ENCODE measurements at places on chromosomes 11 and 22.
A peak's percentile ranks its signal among the peaks of the same experiment; 100 is the strongest.

GRCh38 chr11:123180166-123180565 is 14.9 kb downstream of the CLMP start:
- DNase-seq = no peak

- no peak for DNase-seq
These were observed 17.0 kb upstream of the KCNJ11 start for GRCh38 chr11:17405232-17406005.

DNA sequence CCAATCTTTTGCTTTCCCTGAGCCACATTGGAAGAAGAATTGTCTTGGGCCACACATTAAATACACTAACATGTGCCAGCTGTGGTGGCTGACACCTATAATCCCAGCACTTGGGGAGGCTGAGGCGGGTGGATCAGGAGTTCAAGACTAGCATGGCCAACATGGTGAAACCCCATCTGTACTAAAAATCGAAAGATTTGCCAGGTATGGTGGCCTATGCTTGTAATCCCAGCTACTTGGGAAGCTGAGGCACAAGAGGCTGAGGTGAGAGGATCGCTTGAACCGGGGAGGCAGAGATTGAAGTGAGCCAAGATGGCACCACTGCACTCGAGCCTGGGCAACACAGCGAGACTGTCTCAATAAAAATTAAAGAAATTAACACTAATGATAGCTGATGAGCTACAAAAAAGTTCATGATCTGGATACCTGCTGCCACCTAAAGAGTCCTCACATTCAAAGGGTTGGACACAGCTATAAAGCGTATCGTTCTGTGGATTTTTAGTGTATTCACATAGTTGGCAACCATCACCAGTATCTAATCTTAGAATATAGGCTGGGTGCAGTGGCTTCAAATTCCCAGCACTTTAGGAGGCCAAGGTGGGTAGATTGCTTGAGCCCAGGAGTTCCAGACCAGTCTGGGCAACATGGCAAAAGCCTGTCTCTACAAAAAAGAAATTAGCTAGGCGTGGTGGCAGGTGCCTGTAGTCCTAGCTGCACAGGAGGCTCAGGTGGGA is 3.4 kb upstream of the LDHC start:
- no peak for DNase-seq

DNA sequence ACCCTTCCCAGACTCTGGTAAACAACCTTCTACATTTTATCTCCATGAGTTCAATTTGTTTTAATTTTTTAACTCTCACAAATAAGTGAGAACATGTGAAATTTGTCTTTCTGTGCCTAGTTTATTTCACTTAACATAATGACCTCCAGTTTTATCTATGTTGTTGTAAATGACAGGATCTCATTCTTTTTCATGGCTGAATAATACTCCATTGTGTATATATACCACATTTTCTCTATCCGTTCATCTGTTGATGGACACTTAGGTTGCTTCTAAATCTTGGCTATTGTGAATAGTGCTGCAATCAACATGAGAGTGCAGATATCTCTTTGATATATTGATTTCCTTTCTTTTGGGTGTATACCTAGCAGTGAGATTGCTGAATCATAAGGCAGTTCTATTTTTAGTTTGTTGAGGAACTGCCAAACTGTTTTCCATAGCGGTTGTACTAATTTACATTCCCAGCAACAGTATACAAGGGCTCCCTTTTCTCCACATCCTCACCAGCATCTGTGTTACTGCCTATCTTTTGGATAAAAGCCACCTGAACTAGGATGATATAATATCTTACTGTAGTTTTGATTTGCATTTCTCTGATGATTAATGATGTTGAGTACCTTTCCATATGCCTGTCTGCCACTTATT is 93.9 kb downstream of the ATG16L2 start:
- no peak for DNase-seq

DNA sequence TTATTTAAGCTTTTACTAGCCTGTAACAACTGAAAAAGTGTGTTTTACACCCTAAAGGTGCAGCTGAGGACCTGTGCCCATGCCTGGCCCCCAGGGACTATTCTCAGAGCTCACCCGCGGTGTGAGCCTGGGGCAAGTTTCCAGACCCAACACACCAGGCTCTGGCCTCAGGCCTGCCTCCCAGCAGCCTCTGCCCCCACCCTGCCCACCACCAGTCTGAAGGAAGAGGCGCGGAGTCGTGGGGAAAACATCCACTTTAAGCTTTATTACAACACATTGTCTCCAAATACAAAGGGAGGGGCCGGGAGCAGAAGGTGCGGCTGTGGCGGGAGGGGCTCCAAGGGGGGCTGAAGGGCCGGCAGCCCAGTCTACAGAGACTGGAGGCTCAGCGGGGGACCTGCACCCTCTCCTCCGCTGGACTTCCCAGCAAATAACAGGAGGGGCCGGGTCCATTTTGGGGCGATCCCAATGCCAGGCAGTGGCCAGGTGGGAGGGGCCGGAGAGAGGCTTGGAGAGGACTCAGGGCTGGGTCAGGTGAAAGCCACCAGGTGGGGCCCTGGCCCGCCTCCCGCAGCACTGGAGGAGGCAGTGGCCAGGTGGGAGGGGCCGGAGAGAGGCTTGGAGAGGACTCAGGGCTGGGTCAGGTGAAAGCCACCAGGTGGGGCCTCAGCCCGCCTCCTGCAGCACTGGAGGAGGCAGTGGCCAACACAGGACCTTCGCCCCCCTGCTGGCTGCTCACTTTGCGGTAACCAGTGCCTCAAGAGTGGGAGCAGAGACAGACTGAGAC is 18.1 kb downstream of the DUSP8 start:
- DNase-seq = no peak

- no peak for DNase-seq
These were observed 752.3 kb downstream of the OPCML start for GRCh38 chr11:132780046-132780445.

DNA sequence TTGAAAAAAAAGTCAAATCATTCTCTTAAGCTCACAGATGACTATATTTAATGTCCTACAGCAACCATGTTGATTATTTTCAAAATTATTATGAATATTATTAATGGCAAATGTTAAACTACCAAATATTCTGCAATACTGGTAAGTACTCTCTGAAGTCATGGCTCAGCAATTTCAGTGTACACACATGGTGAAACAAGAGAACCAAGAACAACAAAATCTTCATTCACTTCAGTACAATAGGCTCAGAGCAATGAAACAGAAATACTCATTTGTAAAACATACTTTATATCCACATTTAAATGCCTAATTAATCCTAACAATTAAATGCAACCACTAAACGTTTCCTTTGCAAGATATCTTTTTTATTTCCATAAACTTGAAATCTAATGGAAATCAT is 347.2 kb downstream of the TTC28 start:
- DNase-seq = no peak

DNA sequence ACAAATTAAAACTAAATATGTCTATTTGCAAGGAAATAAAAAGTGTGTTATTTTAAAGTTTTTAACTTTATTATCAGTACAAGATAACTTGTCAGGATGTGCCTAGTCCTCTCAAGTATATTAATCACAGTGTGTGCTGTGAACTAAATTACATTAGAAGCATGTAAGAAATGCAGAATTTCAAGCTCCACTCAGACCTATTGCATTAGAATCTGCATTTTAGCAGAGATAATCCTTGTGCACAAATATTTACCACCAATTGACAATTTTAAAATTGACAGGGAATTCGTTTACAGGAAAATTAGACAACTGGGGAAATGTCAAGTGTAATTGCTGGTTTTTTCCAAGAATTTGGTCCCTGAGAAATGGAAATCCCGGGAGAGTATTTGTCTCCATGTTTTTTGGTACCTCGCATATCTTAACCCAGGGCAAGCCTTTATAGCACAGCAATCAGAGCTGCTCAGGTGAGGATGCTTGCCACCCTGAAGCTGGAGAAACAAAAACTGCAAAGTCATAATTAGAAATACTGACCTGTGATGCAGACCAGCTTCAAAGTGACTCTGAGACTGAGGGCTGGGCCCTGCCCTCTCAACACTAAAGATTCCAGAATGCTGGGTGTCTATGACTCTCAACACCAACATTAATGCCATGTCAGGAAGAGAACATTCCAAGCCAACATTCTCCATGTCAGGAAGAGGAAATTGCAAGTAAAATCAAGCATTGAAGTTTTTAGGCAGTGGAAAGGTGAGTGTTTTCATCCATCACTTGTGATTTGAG is at the start of gene OR8G1:
Gene OR8G1, plus strand, starts transcription at position 475 of the 777 bp plus-strand sequence. CDS start 8,581 bp downstream, outside the sequence.
- no peak for DNase-seq

- no peak for DNase-seq
These were observed 158.1 kb upstream of the MTNR1B start for GRCh38 chr11:92811341-92811740.

DNA sequence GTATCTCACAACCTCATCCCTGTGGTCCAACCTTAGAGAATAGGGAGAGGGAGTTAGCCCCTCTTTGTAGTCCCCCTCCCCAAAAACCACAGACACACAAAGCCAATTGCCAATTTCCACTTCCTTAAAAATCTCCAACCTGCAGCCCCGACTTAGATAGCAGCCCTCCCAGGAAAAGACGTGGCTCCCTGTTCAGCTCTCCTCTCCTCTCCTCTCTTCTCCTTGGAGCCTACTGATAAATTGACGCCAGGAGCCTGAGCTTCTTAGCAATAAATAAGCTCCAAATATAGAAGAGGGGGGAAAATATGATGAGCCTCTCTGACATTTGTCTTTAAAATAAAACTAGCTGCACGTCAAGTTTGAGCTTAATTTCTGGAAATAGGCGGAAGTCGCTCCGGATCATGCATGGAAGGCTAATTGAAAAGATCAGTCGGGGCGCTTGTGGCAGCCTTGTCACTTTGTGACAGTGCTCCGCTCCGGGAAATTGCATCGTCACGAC is 7.3 kb downstream of the PAX6 start:
- DNase-seq = no peak

- DNase-seq = no peak
These were observed 29.9 kb downstream of the MPPED1 start for GRCh38 chr22:43441751-43442150.

DNA sequence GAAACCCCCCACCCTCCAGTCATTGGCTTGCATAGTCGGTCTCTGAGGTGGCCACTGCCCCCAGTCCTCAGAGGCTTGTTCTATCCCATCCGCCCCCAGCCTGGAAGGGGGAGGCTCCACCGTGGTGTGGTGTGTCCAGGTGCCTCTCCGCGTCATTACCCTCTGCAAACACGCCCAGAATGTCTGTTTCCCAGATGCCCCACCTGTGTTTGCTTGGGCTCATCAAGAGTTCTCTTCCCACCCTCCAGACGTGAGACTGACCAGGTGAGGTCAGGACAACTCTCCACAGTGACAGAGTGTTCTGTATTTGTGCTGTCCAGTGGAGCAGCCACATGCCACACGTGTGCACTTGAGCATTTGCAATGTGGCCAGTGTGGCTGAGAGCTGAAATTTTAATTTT is 24.9 kb downstream of the LRRC10B start:
- peak; percentile 18 for DNase-seq

GRCh38 chr11:31455177-31455576 is 54.2 kb downstream of the IMMP1L start:
- DNase-seq = peak; percentile 26

GRCh38 chr11:134206185-134206584 is 17.6 kb downstream of the NCAPD3 start:
- DNase-seq = no peak

- DNase-seq = no peak
These were observed 21.2 kb upstream of the TRIM44 start for GRCh38 chr11:35641171-35641897.

DNA sequence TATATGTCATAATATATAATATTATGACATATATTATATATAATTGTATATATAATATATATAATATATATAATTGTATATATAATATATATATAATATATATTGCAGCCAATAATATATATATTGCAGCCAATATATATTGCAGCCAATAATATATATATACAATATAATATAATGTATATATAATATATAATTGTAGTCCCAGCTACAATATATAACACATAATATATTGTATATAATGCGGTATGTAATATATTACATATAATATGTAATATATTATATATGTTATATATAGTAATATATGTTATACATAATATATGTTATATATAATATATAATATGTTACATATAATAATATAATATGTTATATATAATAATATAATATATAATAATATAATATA is 5.8 kb upstream of the CELF1 start:
- no peak for DNase-seq

DNA sequence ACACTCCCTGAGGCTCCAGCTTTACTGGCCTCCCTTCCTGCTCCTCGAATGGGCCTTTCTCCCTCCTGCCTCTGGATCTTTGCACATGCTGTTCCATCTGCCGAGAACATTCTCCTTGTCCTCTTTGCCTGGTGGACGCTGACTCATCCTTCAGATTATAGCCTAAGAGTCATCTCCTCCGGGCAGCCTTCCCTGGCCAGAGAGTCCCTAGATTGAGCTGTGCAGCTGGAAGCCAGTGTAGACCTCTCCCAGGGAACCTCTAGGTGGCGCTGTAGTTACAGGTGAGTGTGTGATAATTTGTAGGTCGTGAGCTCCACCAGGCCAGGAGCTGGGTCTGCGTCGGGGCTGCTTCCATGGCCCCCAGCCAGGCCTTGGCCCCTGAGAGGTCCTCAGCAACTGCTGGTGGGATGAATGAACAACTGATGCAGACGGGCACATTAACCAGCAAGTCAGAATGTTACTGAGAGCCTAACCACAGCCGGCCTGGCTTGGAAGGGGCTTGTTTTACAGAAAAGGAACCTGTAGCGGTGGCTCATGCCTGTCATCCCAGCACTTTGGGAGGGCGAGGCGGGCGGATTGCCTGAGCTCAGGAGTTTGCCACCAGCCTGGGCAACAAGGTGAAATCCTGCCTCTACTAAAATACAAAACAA is 8.7 kb downstream of the PNPLA5 start:
- no peak for DNase-seq

DNA sequence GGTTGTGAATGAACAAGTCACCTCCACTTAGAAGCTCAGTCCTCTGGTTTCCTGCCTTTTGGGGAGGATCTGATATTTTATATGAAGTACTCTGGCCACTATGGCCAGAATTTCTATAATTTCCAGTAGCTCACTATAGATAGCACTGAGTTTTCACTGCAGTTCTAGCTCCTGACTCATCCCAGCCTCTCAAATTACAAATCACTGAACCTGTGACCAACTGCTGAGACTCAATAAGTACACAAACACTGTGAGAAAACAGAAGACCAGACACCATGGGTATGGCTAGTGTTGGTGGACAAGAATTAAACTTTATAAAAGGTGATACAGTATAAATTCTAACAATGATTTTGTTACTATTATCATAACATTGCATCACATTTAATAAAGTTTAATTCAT is 47.1 kb upstream of the UCP3 start:
- DNase-seq = no peak

GRCh38 chr11:101862391-101863233 is 52.2 kb upstream of the CEP126 start:
- DNase-seq = no peak

DNA sequence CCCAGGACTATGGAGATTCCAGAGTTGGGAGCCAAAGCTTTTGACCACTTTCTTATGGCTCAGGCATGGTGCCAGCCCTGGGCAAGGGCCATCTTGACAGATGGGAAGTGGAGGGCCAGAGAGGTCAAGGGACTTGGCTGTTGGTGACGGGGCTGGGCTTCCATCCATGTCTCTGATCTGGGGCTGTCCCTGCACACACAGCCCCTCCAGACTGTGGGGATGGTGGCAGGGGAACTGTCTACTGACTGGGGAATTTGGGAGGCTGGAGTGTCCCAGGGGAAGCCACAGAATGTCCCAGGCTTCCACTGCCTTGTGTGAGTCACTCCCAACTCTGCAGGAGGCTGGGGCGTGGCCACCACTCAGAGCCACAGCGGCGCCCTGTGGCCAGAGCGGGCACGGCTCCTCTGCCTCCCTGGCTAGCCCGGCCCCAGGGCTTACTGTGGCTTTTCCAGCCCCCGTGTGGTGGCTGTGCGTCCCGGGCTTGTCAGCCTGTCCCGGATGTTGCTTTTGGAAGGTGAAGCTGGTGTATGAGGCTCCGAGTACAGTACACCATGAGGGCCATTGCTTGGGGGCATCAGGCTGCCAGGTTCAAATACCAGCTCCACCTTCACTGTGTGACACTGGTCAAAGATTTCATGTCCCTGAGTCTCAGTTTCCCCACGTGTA is 19.6 kb downstream of the C22orf23 start:
- DNase-seq = no peak
